ENCODE measurements at places on chromosomes 12 and 14. TPM values are rescaled to one million over a fixed set of nuclear protein-coding genes. Genes with fewer than 3 reads are reported as not detected.

The DLGAP5 gene
- 16.9 TPM for total RNA-seq

The FOXA1 gene
- 2.9 TPM for total RNA-seq

The RD3L gene
- total RNA-seq: not detected

The IRAK4 gene
- total RNA-seq: 27.0 TPM

The WDHD1 gene
- 8.2 TPM for total RNA-seq

Measured in umbilical cord (tissue), 2 donors.